ENCODE measurements at places on chromosomes 12 and 14. TPM values are rescaled to one million over a fixed set of nuclear protein-coding genes. Genes with fewer than 3 reads are reported as not detected.

Gene KIF26A
- total RNA-seq = 0.17 TPM

Gene DPY19L2
- 2.5 TPM for total RNA-seq

Gene FAM216A
- 22.0 TPM for total RNA-seq

Gene CD163
- total RNA-seq = not detected

Gene METAP2
- 60.7 TPM for total RNA-seq

Gene C12orf54
- not detected for total RNA-seq

Gene SMIM41
- not detected for total RNA-seq

Gene SPIC
- not detected for total RNA-seq

Gene MANSC4
- not detected for total RNA-seq

Gene CIROP
- 0.45 TPM for total RNA-seq

Gene TAS2R9
- not detected for total RNA-seq

Gene GPR137C
- total RNA-seq = 0.59 TPM

Gene TCTN2
- 12.6 TPM for total RNA-seq

Gene SRRM4
- not detected for total RNA-seq

Gene CLEC4A
- total RNA-seq = not detected

Gene MMP14
- total RNA-seq = 239 TPM

Gene PTPN21
- total RNA-seq = 5.5 TPM

Gene SLIRP
- 536 TPM for total RNA-seq

Gene CPNE6
- not detected for total RNA-seq

Gene SLC25A47
- not detected for total RNA-seq

Gene KRT72
- not detected for total RNA-seq

Gene TIGAR
- 6.1 TPM for total RNA-seq

Gene STK38L
- 8.9 TPM for total RNA-seq

Gene KRT80
- 0.17 TPM for total RNA-seq

Gene KRT71
- not detected for total RNA-seq

Gene CYP46A1
- not detected for total RNA-seq

Gene TXNDC16
- 3.1 TPM for total RNA-seq

Gene TDRD9
- 0.84 TPM for total RNA-seq

Gene LTBP2
- 16.2 TPM for total RNA-seq

Gene HOXC9
- total RNA-seq = 0.15 TPM

All from bronchus fibroblast of lung (primary cell).